ENCODE measurements at places on chromosomes 6 and 20.

DNA sequence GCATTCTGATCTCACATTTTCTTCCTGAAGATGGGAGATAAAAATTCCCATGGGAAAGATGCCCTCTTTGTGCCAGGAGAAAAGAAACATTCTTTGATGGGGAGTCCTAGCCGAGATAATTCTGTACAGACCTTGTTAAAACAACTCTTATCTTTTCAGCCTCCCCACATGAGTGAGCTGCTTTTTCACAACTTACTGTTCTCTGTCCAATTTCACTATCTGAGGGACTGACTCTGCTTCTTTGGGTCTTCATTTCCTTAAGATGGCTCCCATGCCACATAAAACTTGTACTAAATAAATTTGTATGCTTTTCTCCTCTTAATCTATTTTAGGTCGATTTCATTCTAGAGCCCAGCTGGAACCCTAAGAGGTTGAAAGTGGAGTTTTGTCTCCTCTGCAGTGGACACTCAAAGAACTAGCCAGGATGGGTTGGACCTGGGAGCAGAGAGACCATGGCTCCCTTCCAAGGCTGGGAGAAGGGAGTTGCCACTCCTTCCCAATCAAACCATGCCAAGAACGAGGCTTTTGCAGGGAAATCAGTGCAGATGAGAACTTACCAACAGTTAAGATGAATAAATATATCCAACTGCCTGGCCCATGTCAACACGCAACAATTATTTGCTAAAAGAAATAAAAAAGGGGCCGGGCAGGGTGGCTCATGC, 285.8 kb upstream of the SULF2 start:
- DNase-seq: no peak

- DNase-seq: no peak
Measured at GRCh38 chr20:33433465-33434234, 9.9 kb downstream of the SNTA1 start.

DNA sequence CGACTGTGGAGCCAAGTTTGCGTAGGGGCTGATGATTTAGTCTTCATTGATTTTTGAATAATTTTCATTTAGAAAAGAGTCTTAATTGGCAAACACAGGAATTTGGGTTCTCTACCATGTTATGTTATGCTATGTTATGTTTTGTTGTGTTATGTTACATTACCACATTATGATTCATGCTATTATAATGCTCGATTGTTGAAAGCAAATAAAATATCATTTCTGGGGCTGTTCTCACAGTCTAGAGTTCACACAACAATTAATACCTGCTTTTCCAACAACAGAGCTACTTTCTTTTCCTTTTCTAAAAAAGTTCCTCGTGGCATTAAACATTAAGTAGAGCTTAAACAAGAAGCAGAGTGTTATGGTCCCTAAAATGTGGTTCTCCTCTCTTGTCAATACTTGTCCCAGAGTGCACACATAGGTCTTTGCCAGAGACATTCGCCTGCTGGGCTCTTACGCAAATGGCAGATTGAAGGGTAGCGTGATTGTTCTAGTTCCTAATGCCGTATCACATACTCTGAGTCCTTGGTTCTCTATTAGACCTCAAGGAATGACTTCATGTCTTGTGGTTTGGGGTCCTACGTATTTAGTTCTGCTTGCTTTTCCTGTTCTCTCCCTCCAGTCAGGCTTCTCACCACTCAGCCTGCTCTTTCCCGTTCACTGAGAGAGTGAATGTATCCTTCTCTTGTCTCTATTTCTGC, 370.3 kb downstream of the CD109 start:
- DNase-seq: no peak

DNA sequence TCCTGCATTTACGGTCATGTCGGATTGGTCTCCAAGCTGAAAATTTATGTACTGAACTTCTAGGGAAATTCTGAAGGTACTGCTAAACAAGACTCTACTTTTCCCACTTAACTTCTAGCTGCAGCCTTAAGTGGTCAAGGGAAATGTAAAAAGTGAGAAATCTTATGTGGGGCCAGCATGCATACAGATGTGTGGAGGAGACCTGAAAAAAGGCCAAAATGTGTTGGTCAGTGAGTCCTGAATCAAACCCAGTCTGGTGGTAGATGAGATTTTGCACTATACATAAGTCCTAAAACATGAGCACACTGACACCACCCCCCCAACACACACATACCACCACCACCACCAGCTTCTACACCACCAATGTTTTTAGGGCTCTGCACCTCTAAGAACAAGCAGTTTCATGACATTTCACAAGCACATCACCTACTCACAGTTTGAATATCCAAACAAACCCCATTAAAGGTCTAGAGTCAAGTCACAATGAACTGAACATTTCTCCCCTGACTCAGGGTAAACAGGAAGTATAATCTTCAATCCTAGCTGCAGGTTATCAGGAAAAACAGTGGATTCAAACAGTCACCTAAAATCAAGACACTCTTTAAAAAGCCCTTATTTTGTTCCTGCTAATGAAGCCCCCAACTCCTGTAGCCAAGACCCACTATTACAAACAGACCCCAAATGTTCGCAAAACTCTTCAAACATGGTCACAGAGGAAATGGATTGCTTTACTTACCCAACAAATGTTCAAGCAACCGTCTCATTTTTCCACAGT, 1.6 kb downstream of the ZMYND8 start:
- DNase-seq: no peak

GRCh38 chr20:25280051-25280573, 32.2 kb downstream of the PYGB start:
- no peak for DNase-seq

- no peak for DNase-seq
Measured at GRCh38 chr6:93581371-93581770, 162.0 kb upstream of the EPHA7 start.
